Activated naive CD4-positive, alpha-beta T cell treated with anti-CD3 and anti-CD28 coated beads, Interleukin-2, amount 50 U/mL, for 72 hours (primary cell): ENCODE measurements at places on chromosomes 1 and 21. TPM values are rescaled to one million over a fixed set of nuclear protein-coding genes. Genes with fewer than 3 reads are reported as not detected.

KRTAP7-1 gene
- total RNA-seq, result not detected

PGBD5 gene
- 0.10 TPM for total RNA-seq

RSPH1 gene
- 0.11 TPM for total RNA-seq

SELE gene
- not detected for total RNA-seq

KLHDC9 gene
- 2.2 TPM for total RNA-seq

GUCA2A gene
- not detected for total RNA-seq

DNA sequence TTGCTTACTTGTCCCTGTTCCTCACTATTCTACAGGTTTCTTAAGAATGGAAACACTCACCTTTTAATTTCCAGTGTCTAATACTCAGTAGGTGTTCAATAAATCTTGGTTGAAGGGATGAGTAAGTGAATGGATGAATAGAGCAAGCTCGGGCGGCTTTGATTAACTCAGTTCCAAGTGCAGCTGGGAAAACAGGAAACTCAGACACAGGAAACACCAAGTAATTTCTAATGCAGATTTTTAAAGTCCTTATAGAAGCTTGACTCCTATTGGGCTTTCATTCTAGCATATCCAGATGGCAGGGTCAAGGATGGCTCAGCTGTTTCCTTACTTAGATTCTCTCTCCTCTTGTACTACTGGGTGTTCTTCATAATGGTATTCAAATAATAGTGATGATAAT, 14.0 kb downstream of the CAMK1G start:
- no peak for DNase-seq

DNA sequence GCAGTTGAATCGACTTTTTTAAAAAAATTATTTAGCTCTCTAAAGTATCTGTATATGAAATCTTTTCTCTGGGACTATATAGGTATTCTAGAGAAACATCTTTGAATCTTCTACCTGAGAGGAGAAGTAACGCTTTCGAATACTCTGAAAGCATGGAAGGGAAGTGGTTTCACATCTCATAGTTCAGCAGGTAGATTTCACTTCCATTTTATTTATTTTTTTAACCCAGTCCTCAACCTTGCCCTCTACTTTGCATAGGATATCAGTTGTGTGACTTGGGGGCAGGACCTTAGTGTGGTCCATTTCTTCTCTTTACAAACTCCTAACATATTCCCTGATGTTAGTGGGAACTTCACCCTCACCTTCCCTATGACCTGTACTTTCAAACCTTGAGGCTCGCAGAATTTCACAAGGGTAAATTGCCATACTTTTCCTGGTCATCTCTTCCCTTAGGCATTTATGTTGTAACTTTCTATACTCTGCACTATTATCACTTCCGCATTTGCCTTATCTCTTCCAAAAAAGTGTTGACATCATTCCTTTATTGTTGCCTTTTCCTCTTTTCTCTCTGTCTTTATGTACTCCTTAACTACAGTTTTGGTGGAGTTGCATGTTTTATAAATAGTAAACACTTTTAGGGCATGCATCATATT, 1208.5 kb upstream of the ADGRL4 start:
- no peak for DNase-seq

DNA sequence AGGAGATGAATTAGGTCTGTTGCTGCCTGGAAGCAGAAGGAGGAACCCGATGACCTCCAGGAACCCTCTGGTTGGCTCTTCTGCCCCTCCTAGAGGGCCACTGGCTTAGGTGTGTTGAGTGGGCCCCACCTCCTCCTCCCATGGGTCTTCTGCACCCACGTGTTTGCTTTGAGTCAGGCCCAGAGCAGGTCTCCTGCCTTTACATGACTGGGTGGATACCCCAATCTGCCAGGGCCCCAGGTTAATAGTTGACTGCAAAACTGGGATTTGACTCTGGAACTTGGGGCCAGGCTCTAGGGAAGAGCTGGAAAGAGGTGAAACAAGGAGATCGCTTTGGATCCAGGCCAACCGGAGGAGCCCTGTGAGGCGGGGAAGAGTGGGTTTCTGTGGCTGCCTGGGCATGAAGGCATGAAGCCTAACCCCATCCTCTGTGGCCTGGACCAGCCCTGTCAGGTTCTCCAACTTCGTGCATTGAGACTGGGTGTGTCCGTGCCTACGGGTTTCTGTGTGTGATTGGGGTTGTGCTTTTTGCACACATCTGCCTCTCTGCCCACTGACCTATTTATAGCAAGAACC, 7.8 kb upstream of the LAD1 start:
- no peak for DNase-seq

DNA sequence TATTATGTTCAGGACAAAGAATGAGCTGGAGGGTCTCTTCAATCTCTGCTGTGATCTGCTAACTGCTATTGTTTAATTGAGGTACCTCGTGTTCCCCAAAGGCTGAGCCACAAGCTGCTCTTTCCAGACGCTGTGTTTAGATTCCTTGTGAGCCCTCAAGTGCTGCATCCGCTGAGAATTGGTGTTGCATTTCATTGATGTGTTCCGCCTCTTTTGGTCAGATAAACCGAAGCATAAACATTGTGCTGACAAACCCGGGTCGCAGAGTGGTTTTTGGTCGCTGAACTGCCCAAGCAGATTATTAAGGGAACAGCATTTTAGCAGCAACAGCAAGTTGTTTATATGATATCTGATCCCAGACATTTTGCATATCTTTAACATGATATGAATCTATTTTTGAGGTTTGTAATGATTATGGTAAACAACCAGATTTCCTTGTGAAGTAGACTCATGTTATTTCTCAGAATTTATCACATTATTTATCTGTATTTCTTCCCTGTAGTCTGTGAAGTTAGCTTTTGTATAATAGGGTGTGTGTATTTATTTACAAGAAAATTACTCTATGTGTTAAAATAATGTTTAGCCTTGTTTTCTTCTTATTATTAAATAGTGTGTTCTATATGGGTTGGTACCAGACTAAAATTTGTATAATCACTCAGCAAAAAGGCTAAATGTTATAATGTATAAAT, 217.2 kb upstream of the C1orf105 start:
- no peak for DNase-seq

- no peak for DNase-seq
Observed at GRCh38 chr1:220575718-220576497, 48.0 kb downstream of the MARK1 start.

GRCh38 chr1:159196543-159196942, 8.1 kb upstream of the ACKR1 start:
- no peak for DNase-seq

DNA sequence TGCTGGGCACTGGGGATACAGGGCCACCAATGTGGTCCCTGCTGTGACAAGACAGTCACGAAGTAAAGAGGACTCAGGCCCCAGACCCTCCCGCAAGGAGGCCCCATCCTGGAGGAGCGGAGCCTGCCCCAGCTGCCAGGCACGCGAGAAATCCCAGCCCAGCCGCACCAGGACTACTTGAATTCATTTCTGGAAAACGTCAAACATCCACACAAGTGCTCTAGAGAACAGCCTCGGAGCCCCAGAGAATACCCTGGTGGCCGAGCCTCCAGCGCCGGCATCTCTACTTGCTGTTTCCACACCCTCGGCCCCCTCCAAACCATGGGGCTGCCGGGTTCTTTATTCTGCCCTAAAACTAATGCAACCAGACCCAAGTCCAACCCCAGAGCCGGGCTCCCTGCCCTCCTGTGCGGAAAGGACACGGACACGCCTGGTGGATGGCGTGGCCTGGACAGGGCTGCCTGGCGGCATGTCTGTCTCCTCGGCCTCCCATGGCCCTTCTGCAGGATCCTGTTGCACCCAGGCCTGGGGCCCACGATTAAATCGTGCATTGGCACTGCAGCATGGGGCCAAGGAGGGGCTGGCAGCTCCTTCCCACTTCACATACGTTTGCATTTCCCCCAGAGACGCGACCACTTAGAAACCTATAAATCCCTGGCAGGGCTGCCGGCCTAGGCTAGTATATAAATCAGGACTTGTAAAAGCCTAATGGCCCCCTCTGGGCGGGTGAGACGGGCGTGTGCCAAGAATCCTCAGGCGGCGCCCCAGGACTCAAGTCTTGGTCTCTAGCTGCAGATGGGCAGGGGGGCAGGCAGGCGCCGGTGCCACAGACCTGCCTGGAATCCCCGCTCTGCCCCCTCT, 41.2 kb downstream of the DMRTB1 start:
- no peak for DNase-seq
